ENCODE measurements at places on chromosomes 5 and 9.

- DNase-seq, result peak; percentile 54
Measured at GRCh38 chr5:172453986-172454357, 353 bp downstream of the SH3PXD2B start.

DNA sequence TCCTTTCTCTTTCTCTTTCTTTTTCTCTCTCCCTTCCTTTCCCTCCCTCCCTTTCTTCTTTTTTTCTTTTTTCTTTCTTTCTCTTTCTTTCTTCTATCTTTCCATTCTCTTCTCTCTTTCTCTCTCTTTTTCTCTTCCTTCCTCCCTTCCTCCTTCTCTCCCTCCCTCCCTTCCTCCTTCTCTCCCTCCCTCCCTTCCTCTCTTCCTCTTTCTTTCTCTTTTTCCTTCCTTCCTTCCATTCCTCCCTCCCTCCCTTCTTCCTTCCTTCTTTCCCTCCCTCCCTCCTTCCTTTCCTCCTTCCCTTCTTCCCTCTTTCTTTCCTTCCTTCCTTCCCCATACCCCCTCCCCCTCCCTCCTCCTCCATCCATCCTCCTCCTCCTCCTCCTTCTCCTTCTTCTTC, 243.3 kb upstream of the CTNND2 start:
- DNase-seq, result no peak

DNA sequence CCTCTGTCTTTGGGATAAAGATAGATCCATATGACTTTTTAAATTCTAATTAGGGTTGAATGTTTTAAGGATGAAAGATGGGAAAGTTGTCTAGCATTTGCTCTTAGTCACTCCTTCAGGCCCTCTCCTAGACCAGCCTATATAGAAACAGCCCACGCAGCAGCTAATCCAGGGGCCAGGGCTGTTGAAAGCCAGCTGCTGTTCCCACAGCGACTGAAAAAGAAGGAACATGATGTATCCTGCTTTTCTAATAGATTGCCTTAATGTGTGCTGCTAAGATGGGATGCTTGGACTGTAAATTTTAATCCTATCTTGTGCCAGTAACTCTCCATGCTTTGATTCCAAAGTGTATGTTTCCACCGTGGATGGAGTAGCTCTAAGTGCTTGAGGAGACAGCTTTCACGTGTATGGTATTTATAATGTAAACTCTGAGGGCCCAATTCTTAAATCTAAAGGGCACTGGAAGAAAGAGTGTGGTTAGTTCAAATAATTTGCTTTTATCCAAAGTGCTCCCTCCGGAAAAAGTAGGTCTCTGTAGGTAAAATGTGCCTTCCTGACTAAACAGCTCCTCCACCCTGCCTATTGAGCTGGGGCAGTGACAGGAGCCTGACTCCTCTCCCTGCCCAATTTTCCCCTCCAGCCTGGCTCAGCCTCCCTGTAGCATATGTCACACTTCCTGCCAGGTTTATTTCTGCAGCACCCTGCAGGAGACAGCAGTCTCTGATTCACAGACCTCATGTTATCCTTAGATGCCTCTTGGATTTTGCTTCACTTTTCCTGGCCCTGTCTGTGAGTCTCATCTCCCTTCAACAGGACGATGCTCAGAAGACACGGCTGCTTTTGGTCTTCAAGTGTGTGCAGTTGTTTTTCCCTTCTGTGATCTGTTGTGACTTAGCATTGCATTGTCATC, 33.2 kb downstream of the SLC36A1 start:
- DNase-seq, result peak; percentile 68

GRCh38 chr5:51326844-51327243, 56.4 kb upstream of the ISL1 start:
- DNase-seq, result no peak

- peak; percentile 32 for DNase-seq
Measured at GRCh38 chr5:64147849-64148441, 17.7 kb upstream of the RNF180 start.

GRCh38 chr9:4496497-4496896, 6.2 kb downstream of the SLC1A1 start:
- DNase-seq, result no peak
